ENCODE measurements at places on chromosomes 5 and 9. TPM values are rescaled to one million over a fixed set of nuclear protein-coding genes. Genes with fewer than 3 reads are reported as not detected.

ARL14EPL gene
- total RNA-seq = not detected

NKD2 gene
- 13.3 TPM for total RNA-seq

IL9 gene
- total RNA-seq = not detected

CRHBP gene
- total RNA-seq = 0.14 TPM

PROB1 gene
- 0.36 TPM for total RNA-seq

INSYN2B gene
- 0.64 TPM for total RNA-seq

TAF11L10 gene
- total RNA-seq = not detected

PCA3 gene
- not detected for total RNA-seq

IFNB1 gene
- not detected for total RNA-seq

SLC1A1 gene
- 1.8 TPM for total RNA-seq

CDC20B gene
- 0.14 TPM for total RNA-seq

ADGRD2 gene
- total RNA-seq = not detected

C5orf46 gene
- total RNA-seq = not detected

CCDC180 gene
- total RNA-seq = 0.25 TPM

EPB41L4B gene
- total RNA-seq = 5.9 TPM
